Caki2 (cell line): ENCODE measurements at places on chromosomes 4 and X.
A peak's percentile ranks its signal among the peaks of the same experiment; 100 is the strongest.

GRCh38 chrX:9516635-9517034, 51.8 kb downstream of the TBL1X start:
- DNase-seq = no peak

DNA sequence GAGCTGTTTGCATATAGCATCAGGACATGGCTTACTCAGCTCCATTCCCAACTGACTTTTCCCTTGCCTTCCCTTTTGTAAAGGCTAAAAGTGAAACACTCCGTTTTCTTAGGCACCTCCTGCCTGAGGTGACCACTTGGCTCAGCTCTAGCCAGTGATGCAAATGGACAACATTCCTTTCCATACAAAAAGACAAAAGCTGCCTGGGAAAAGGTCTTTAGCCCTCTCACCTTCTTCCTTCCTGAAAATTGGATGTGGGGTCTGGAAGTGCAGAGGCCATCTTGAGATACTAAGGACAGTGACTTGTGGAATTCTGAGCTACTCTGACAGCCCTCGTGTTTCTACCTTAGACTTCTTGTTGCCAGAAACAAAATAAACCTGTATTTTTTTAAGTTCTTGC, 27.7 kb upstream of the SFRP2 start:
- DNase-seq = no peak

DNA sequence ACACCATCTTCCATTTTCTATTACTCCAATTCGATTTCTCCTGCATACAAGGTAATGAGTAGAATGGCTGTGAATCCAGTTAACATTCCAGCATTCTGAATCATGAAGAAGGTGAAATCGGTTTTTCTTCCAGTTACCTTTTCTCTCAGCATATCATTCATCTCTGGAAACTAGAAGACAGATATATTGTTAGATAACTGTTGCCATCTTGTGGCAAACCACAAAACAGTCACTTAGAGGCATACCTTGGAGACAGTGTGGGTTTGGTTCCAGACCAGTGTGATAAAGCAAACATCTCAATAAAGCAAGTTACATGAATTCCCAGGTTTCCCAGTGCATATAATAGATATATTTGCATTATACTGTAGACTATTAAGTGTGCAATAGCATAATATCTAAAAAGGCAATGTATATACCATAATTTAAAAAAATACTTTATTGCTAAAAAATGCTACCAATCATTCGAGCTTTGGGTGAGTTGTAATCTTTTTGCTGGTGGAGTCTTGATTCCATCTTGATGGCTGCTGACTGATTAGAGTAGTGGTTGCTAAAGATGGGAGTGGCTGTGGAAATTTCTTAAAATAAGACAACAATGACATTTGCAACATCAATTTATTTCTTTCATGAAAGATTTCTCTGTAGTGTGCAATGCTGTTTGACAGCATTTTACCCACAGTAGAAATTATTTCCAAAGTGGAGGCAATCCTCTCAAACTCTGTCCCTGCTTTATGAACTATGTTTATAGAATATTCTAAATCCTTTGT, 82.1 kb downstream of the SLC39A8 start:
- peak; percentile 57 for DNase-seq

DNA sequence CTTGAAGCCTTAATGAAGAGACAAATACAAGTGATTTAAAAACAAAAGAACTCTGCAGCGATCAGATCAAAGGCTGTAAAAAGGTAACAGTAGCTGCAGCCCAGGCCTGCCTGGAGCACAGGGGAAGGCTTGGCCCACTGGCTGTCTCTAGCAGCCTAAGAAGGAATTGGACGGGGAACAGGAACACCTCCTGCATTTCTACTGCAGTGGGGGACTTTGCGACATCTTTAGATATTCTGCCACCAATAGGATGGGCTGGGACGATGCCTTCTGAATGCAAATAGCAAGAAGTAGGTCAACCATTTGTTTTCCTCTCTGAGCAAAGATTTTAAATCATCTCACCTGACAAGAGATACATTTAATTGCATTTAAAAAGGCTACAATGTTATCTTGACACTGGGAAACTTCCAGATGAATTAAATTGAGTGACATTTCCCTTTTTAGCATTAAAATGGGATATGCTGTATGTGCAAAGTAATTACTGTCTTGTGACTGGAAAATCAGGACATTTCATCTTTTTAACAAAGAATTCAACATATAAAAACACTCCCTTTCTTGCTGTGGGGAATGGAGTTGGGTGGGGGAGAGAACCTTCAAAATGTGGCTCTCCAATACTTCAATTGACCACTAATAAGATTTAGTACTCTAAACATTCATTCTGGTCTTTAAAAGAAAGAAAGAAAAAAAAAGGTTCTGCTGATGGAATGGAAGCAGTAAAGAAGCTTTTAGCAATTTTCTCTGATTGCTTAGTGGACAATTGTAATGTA, 70.0 kb downstream of the NYX start:
- no peak for DNase-seq

- DNase-seq = no peak
Measured at GRCh38 chrX:7088968-7089615, 58.4 kb upstream of the STS start.

- no peak for DNase-seq
Measured at GRCh38 chr4:38281371-38282071, 321.3 kb downstream of the PTTG2 start.

GRCh38 chr4:60847614-60848013, 352.5 kb upstream of the ADGRL3 start:
- DNase-seq = no peak

DNA sequence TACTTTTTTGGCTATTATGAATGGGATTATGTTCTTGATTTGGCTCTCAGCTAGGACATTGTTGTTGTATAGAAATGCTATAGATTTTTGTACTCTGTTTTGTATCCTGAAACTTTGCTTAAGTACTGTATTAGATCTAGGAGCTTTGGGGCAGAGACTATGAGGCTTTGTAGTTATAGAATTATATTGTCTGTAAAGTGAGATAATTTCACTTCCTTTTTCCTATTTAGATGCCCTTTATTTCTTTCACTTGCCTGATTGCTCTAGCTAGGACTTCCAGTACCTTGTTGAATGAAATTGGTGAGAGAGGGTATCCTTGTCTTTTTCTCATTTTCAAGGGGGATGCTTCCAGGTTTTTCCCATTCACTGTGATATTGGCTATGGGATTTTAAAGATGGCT, 28.1 kb downstream of the ADAM29 start:
- no peak for DNase-seq
